Activated CD4-positive, alpha-beta T cell treated with anti-CD3 and anti-CD28 coated beads for 36 hours (primary cell): ENCODE measurements at places on chromosomes 12 and 14.

- peak; percentile 58 for DNase-seq
Measured at GRCh38 chr12:51482929-51483697, 58.5 kb downstream of the SLC4A8 start.

DNA sequence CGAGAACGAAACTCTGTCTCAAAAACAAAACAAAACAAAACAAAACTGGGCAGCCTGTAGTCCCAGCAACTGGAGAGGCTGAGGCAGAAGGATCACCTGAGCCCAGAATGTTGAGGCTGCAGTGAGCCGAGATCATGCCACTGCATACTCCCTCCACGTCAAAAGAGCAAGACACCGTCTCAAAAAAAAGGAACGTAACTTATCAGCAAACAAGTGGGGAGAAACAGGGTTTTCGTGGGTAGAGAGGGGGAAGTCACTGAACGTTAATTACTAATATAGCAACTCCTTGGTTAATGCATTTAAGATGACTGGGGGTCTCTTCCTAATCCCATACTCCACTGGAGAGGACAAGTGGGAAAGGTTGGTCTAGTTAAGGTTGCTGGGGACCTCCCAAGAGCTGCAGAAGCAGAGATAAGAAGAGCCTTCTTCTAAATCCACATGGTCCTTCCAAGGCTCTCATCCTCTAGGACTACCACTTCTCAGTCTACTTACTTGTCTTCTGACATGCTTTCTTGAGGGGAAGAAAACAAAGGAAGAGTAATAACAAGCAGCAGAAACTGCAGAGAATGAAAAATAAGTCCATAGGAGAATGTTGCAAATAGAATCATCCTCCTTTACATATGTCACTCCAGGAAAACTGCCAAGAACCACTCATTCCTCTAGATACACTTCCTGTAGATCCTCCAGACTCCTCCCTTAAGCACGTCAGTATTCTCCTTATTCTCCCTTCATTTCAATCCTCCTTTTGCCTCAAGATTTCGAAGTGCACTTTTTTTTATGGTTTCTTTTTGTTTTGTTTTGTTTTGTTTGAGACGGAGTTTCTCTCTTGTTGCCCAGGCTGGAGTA lies 5.8 kb downstream of the NUMB start:
- DNase-seq: no peak

DNA sequence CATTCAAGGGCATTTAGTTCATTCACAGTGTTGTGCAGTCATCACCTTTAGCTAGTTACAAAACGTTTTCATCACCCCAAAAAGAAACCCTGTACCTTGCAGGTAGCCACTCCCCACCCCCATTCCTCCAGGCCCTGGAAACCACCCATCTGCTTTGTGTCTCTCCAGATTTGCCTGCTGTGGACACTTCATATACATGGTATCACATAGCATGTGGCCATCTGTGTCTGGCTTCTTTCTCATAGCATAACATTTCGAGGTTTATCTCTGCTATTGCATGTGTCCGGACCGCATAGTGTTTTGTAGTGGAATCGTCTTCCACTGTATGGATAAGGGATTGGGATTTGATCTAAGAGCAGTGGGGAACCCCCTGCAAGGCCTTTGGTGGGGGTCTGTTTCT lies 143.1 kb downstream of the AACS start:
- no peak for DNase-seq

DNA sequence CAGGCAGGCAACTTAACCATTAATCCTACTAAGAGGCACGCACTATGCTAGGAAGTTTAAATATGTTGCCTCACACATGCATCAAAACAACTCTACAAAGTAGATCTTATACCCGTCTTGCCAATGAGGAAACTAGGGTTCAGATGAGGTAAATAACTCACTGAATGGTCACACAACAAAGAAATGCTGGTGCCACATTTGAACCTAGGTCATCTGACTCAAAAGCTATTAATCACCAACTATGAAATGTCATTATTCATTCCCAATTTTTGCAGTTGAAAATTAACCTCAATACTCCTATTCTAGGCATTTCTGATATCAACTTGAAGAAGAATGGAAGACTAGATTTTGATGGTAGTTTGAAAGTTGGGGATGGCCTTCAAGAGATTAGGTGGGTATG lies 2.8 kb upstream of the PYROXD1 start:
- DNase-seq: no peak

GRCh38 chr12:91774434-91774921 lies 371.2 kb downstream of the BTG1 start:
- no peak for DNase-seq

DNA sequence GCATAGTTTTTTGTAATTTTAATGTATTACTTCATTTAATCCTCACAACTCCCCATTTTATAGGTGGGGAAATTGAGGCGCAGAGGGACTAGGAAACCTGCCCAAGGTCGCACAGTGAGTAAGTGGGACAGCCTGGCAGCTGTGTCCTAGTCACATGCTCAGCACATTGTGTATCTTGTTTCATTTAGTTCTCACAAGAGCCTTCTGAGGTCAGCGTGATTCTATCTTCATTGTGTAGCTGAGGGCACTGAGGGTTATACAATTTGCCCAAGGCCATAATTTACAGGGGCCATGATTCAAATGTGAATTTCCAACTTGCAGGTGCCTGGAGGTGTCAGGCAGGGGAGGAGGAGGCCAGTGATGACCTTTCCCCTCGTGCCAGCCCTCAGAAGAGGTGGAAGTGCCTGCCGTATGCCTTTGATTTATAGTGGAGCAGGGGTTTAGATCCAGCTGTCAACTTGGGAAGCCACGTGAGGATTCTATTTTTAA lies 30.3 kb upstream of the SMOC1 start:
- DNase-seq: no peak

DNA sequence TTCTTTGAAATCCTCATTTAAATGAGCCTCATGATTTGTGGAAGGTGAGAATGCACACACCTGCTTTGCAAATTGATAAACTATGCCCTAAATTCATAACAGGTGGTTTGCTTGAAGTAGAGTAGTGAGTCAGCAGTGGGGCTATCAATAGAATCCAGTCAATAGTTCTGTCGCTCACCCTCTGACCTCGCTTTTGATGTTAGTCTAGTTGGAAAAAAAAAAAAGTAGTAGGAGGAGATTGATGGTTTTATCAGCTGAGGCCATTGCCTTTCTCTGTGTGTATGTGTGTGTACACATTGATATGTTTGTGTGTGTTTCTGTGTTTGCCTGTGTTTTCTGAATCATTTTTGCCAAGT lies 267.3 kb downstream of the SNAPC1 start:
- DNase-seq: no peak

GRCh38 chr14:42719391-42719790 lies 1112.7 kb downstream of the LRFN5 start:
- no peak for DNase-seq

DNA sequence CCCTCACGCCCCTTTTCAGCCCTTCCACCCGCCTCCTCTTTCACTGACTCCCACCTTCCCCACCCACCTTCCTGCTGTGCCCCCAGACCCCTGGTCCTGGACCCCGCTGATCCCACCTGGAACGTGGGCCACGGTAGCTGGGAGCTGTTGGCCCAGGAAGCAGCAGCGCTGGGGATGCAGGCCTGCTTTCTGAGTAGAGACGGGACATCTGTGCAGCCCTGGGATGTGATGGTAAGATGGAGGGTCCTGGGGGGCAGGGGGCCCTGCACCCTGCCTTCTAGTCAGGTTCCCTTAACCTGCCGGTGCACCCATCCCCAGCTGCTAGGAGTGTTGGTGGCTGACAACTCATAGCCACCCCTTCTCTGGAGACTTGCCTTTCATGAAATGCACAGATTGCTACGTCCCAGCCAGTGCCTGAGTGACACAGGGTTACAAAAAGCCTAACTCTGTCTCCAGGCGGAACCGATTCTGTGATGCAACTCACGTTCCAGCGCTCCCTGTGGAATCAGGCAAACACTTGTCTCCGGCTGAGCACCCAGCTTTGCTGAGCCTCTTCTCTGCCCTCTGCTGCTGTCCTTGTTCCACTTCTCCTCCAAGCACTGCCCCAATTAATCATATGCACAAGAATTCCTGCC lies 15.0 kb upstream of the OAS2 start:
- no peak for DNase-seq

DNA sequence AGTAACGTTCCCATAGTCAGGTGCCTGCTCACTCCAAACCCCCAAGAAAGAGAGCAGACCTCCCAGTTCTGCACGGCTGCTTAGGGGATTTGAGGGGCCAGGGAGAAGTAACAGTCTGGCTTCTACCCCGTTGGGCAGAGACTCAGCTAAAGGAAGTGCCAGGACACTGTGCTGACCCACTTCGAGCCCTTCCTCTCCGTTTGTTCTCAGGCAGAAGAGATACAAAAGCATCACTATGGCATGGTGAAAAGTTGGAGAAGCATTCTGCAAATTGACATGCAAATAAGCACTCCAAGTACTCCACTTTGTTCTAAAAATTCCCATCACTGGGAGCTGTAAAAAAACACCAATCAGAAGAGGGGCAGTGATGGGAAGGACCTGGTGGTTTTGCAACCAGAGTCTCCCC lies 239.1 kb downstream of the EGLN3 start:
- DNase-seq: no peak

DNA sequence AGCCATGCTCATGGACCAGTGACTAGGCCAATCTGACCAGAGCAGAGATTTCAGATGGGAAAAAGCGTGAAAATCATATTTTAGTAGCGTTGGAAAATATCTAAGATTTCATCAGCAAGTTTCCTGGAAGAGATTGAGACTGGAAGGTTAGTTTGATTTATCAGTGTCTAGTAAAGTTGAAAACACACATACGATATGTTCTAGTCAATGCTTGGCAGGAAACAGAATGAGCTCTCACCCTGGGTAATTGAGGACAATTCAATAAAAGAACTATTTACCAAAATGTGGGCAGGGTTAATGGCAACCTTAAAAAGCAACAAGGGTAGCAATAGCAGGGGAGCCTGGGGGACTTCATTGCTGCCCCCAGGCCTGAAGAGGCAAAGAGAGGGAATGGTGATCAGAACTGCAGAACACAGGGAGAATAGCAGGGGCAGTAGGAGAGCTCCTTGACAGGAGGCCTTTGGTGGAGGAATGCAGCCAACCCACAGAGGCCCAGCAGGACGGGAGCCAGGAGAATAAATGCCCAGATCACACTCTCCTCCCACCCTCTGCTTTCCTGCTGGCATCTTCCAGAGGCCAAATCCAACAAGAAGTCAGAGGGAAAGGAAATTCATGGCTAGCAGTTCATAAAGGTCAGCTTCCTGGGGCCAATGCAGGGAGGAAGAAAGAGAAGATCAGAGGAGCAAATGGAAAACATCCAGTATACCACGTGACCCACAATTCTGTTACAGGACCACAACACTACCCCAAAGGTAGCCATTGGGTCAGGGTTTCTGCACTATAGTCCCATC lies 27.6 kb upstream of the LRP6 start:
- no peak for DNase-seq

DNA sequence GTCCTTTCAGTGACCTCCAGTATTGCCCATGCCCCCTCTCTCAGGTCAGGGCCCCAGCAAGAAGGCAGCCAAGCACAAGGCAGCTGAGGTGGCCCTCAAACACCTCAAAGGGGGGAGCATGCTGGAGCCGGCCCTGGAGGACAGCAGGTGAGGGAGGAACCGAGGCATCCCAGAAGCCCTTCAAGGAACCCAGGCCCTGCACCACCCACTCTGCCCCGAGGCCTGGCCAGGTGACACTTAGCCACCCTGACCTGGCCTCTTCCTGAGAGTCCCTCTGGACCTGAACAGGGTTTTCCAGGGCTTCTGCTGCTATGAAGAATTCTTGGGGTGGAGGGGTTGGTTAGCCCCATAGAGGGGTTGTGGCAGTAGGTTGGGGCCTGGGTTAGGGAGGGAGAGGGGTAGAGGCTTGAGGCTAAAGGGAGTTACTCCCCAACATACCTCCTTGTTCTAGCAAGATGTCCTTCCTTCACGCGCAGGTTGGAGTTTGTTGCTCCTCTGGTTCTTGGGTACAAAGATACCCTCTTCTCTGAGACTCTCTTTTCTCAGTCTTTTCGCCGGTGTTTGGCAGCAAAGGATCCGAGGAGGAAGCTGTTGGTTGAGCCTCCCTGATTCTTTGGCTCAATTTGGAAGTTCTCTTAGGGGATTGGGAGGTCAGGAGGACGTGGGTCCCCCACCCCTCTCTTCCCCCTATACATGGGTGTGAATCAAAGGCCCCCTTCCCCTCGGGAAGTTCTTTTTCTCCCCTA lies 2.1 kb downstream of the TARBP2 start:
- peak; percentile 6 for DNase-seq

DNA sequence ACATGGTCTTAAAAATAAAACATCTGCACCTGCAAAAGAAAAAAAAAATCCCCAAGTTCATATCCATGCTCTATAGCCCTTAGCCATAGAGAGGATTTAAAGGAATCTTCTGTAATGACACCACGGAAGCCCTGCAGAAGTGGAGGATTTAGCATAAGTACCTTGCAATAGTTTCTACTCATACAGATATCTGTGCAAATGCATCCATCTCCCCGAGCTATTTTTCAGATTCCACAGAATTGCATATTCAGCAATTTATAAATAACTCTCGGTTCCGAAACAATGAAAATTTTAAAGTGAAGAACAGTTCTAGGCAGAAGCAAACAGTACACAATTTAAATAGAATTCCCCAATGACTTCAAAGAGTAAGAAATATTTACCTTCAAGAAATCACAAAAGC lies 424 bp downstream of the IGF1 start:
- no peak for DNase-seq

- DNase-seq: no peak
Measured at GRCh38 chr14:70754991-70755390, 54.3 kb downstream of the MAP3K9 start.

GRCh38 chr12:108442067-108442466 lies 73.0 kb upstream of the FICD start:
- no peak for DNase-seq

GRCh38 chr12:57129889-57130288 lies 1.6 kb downstream of the LRP1 start:
- no peak for DNase-seq

- DNase-seq: no peak
Measured at GRCh38 chr14:62585247-62585646, 460.0 kb downstream of the KCNH5 start.

- no peak for DNase-seq
Measured at GRCh38 chr14:91997492-91997891, 42.4 kb downstream of the TRIP11 start.

- DNase-seq: no peak
Measured at GRCh38 chr14:74231784-74232183, 7.5 kb upstream of the VSX2 start.

DNA sequence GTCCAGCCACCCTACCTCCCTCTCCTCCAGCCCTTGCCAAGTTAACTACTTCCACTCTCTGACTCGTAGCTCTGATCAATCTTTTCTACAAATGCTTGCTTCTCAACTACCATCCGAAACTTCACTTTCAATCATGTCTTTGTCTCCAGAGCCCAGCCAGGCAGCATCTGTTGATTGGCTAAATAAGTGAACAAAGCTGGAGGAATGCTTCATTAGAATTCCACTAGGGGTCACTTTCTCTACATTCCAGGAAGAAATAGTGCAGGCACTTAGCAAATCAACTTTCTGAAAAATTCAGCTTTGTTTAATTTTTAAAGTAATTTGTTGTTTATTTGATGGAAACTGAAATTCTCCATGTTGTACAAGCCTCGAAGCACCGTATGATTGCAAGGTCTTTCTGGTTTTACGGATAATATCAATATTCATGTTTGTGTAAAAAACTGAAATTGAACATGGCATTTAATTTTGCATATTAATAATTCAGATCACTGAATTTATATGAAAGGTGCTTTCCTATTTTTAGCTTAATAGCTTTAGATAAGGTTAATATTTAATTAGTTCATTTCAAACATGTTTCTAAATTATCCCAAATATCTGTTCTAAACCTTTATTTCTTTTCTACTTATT lies 32.4 kb upstream of the HELB start:
- peak; percentile 50 for DNase-seq
